ENCODE measurements at places on chromosomes 4 and X. TPM values are rescaled to one million over a fixed set of nuclear protein-coding genes. Genes with fewer than 3 reads are reported as not detected.

Gene RTL5
- 0.08 TPM for total RNA-seq

Gene BMX
- total RNA-seq = not detected

Gene TXK
- total RNA-seq = 63.6 TPM

Gene NAP1L3
- 0.57 TPM for total RNA-seq

Gene PDCL2
- total RNA-seq = not detected

Gene KCTD8
- total RNA-seq = not detected

Gene ZDHHC15
- total RNA-seq = not detected

Gene TMEM35A
- not detected for total RNA-seq

Gene LRRC66
- total RNA-seq = 0.08 TPM

Gene SERTM2
- not detected for total RNA-seq

Gene TCEAL3
- 2.7 TPM for total RNA-seq

Gene FAM149A
- 0.29 TPM for total RNA-seq

Gene MAGEE2
- not detected for total RNA-seq

Gene NPNT
- not detected for total RNA-seq

Gene ZCCHC12
- not detected for total RNA-seq

Gene PCSK1N
- total RNA-seq = not detected

Gene TMEM156
- total RNA-seq = 12.4 TPM

Gene LNX1
- total RNA-seq = not detected

Gene GPR173
- total RNA-seq = not detected

Gene LDB2
- not detected for total RNA-seq

Gene ADGRG4
- total RNA-seq = not detected

Gene PABPC5
- not detected for total RNA-seq

Gene AMTN
- total RNA-seq = not detected

Gene FGF5
- not detected for total RNA-seq

Gene PCDH18
- not detected for total RNA-seq

Gene RHOXF1
- not detected for total RNA-seq

Gene SPOCK3
- not detected for total RNA-seq

Gene SPANXN4
- not detected for total RNA-seq

Gene PRSS12
- not detected for total RNA-seq

Gene FGFBP1
- total RNA-seq = not detected

Gene KANTR
- total RNA-seq = 11.5 TPM

Gene FBXO8
- 13.7 TPM for total RNA-seq
